ENCODE measurements at places on chromosomes 7 and 10.

DNA sequence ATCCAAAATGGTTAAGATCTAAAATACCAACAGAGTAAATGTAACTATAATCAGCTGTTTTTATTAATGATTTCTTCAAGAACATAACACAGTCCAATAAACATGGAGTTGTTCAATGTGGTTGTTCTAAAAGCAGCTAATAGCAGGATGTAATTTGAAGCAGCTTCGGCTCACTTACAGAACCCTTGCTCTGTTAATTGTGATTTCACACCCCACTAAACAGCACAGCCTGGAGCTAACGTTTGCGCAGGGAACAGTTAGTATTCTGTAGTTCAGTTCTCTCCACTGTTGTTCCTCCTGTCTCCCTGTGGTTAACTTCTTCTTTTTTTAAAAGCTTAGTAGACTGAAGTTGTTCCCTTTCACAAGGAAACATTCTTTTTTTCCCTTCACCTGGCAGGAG is 104.0 kb downstream of the GRM3 start:
- no peak for DNase-seq

DNA sequence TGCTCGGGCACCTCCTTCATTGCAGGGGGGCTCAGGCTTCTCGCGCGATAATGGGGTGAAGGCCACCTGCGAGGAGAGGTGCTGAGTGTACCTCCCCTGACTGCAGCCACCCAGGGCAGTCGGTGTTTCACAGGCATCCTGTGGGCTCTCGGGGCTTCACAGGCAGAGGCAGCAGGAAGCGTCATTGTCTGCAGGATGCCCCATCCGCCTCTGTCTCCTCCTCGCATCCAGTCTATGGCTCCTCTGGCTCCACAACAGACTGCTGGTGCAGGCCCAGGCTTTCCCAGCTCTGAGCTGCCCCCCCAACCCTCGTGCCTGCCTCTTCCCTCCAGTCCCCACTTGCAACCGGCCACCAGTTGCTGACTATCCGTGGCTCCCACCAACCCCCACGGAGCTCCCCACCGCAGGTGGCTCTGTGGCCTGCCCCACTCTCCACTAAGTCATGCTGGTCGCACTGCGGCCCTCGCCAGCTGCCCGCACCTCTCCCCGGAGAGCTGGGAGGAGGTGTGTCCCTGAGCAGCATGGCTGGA is 36.5 kb downstream of the CAMK2B start:
- no peak for DNase-seq

GRCh38 chr10:1141701-1142100 is 85.5 kb downstream of the WDR37 start:
- no peak for DNase-seq

DNA sequence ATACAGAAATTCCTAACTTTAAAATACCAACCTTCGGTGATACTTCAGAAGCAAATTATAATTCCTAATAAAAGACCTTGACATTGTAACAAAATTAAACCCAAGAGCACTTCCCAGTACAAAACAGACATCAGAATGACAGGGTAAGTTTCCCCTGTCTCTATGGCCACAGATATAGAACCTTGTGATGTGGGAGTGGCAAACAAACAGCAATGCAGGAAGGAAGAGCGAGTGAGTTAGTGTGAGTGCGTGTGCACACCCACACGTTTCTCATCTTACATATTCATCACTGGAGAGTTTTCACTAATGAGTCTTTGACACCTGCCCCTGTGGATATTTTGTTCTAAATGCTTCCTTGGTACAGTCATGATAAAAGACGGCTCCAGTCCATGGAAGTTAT is 72.2 kb downstream of the VWC2 start:
- no peak for DNase-seq

GRCh38 chr7:84317536-84317935 is 122.9 kb upstream of the SEMA3A start:
- DNase-seq: no peak

GRCh38 chr7:111107579-111107978 is 16.7 kb downstream of the LRRN3 start:
- DNase-seq: no peak
